Natural killer cell (primary cell): ENCODE measurements at places on chromosomes 7 and 10.

DNA sequence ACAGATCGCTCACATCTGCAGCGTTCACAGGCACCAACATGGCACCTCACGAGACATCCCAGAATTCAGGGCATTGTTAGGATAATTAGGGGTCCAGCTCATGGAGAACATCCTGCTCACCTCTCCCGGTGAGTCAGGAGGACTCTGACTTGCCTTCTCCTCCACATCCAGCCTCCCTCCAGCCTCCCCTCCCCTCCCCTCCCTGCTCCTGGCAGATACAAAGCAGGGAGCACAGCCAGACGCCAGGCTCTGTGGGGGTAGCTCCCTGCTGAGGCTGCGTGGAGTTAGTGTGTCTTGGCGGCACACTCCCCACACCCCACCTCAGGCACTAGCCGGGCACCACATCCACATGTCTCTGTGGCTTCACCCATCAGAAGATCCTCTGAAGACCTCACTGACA lies 320.6 kb downstream of the CXCL12 start:
- DNase-seq: no peak

GRCh38 chr7:142806022-142806356 lies 35.2 kb downstream of the PRSS2 start:
- no peak for DNase-seq

GRCh38 chr7:22252016-22252415 lies 104.9 kb downstream of the RAPGEF5 start:
- DNase-seq: no peak

DNA sequence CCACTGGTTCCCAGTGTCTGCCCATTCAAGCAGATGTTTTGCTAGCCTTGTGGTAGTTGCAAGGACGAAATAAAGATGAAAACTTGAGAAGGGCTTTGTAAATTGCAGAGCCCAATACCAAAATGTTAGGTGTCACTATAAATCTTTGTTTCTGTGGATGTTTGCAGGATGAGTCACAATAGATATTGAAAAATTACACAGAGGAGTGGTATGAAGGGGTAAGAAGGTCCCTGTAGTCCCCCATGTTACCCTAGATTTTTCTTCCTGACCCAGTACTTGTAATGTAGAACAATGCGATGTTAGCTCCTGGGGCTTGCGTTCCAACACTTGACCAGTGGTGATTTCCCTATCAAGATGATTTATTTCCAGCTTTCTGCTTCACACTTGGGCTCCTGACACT lies 102.6 kb upstream of the LYZL1 start:
- DNase-seq: no peak

DNA sequence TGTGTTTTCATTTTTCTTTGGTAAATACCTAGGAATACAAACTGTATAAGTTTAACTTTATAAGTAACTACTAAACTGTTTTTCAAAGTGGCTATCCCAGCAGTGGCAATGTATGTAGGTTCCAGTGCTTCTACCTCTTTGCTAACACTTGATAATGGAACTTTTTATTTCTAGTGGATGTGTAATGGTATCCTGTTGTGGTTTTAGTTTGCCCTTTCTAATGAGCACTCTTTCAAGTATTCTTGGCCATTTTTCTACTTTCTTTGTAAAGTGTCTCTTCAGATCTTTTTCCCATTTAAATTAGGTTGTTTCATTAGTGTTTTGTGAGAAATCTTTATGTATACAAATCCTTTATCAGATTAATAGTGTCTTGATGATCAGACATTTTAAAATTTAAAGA lies 4.6 kb downstream of the KIF20B start:
- DNase-seq: no peak

GRCh38 chr7:8176370-8177081 lies 85.4 kb downstream of the ICA1 start:
- peak; percentile 32 for DNase-seq

DNA sequence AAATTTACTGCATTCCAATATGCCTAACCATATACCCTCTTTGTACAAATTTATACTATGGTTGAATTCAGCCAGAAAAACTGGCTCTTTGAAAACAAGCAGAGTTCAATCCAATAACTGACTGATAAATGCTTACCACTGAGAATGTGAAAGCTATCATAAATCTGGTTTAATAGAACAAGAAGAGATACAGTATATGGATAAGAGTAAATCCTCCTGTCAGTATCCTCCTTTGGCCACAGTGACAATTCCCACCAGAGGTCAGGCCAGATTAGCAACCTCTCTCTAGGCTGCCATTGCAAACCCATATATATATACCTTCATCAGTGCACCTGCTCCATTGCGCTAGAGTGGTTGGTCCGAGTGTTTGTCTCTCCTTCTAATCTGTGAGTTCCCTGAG lies 647.2 kb downstream of the GRM8 start:
- DNase-seq: no peak

- no peak for DNase-seq
Measured at GRCh38 chr10:103490986-103491314, 2.6 kb upstream of the NEURL1 start.

GRCh38 chr10:124616040-124616835 lies 127.9 kb downstream of the FAM53B start:
- peak; percentile 57 for DNase-seq

GRCh38 chr10:17780727-17781126 lies 28.4 kb upstream of the MRC1 start:
- DNase-seq: no peak

DNA sequence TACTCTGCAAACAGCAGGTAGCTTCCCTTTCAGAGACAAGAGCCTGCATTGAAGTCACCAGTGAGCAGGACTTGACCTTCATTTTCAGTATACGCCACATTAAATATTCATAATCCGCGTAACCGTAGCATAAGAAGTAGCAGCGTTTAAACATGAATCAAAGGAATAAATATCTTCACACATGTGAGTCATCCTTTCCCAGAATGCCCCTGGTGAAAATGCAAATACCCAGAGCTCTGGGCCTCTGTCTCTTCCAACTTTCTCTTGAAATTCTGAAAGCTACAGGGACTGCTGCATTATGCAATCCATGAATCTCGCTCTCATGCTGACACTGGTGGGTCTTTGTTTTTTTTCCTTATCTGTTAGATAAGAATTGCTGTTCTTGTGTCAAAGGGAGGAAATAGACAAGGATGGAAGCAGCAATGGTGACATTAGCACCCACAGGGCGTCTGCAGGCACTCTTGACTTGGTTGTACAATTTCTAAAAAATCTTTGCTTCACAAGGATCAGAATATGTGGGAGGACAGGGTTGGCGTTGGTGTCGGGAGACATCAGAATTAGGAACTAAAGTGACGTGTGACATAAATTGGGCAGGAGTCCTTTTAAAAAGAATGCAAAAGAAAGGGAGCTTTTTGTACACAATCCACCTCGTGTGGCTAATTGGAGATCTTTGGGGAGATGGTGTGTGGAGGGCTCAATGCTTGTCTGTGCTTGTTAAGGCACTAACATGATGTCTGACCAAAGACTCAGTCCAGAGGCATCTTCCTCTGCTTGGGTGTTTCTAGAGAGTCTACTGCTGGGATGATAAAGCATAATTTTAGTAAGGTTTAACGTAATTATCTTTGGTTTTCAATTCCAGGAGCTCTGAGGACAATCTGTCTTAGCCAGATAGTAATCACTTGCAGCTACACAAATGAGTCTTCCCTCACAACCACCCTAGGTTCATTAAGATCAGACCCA lies 390.3 kb downstream of the KCNMA1 start:
- no peak for DNase-seq

DNA sequence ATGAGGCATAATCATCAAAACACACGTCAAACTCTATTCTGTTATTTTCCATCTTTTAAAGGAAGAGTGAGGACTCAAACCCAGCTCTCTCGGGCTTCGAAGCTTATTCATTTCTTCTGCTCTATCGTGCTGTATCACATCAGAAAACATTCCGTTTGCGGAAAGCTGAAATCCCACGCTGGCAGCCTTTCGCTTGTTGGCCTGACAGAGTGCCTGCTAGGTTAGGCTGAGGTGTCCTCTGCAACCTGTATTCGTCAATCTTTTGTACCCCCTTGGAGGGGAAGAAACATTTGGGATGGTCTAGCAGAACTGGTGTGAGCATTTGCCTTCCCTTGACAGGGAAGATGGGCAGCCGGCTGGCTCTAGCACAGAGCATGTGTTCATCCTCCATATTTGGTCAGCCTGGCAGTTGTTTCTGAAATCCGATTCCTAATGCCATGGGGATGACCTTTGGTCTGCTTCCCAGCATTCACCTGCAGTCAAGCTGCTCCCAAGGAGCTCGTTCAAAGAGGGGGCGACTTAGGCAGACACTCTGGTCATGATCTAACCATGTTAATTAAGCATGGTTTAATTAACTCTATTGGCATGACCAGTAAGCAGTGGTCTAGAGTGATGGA lies 55.2 kb downstream of the TACC2 start:
- no peak for DNase-seq

DNA sequence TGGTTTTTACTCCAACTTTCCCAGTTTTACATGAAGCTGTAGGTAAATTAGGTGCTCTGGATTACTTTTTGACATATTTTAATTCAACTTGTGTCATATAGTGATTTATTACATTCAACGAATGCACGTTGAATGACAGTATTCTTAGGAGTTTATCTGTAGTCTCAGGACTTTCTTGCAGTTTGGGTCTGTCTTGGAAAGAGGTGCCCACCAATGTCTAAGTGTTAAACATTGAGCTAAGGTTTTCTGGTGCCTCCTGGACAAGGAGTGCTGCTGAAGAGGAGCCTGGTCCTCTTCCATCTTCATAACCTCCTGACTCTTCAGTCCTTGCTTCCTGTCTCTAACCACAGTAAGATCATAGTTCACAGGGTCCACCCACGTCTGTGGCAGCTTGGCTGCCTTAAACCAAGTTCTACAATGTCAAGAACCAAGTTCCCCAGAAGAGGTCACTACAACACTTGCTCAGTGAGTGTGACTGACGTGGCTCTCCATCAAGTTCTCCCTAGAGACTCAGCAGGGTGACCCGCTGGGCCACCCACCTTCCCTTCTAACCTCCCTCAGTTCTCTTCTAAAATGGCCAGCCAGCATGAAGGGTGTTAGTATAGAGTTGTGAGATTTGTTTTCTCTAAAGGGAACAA lies 6.1 kb downstream of the NPY start:
- peak; percentile 62 for DNase-seq

DNA sequence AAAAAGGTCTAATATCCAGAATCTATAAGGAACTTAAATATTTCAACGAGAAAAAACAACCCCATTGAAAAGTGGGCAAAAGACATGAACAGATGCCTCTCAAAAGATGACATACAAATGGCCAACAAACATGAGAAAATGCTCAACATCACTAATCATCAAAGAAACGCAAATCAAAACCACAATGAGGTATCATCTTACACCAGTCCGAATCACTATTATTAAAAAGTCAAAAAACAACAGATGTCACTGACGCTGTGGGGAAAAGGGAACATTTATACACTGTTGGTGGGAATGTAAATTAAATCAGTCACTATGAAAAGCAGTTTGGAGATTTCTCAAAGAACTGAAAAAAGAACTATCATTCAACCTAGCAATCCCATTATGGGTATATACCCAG lies 6.0 kb downstream of the VWDE start:
- DNase-seq: no peak

GRCh38 chr7:98668255-98668654 lies 51.2 kb downstream of the NPTX2 start:
- DNase-seq: no peak

GRCh38 chr10:123151737-123152135 lies 2.5 kb upstream of the BUB3 start:
- DNase-seq: no peak

DNA sequence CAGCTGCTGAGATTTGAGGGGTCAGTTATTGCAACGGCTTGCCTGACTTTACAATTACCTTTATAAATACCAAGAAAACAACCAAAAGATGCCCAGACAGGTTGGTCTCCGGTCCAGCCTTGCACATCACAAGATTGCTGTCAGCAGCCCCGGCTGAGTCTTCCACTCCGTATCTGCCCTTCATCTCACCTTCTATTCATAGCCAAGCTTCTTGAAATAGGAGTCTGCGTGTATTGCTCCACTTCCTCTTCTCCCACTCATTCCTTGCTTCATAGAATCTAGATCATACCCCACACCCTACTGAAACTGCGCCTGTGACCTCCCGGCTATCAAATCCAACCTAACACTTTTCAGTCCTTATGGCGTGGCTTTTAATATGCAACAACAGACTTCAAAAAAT lies 31.1 kb upstream of the USP6NL start:
- DNase-seq: no peak

- DNase-seq: no peak
Measured at GRCh38 chr7:15686295-15686956, at the start of gene MEOX2. Gene MEOX2, minus strand, starts transcription at chr7:15686683. Its CDS starts 281 bp downstream, at chr7:15686402.

GRCh38 chr10:21526188-21526859 lies 842 bp upstream of the SKIDA1 start:
- peak; percentile 28 for DNase-seq

DNA sequence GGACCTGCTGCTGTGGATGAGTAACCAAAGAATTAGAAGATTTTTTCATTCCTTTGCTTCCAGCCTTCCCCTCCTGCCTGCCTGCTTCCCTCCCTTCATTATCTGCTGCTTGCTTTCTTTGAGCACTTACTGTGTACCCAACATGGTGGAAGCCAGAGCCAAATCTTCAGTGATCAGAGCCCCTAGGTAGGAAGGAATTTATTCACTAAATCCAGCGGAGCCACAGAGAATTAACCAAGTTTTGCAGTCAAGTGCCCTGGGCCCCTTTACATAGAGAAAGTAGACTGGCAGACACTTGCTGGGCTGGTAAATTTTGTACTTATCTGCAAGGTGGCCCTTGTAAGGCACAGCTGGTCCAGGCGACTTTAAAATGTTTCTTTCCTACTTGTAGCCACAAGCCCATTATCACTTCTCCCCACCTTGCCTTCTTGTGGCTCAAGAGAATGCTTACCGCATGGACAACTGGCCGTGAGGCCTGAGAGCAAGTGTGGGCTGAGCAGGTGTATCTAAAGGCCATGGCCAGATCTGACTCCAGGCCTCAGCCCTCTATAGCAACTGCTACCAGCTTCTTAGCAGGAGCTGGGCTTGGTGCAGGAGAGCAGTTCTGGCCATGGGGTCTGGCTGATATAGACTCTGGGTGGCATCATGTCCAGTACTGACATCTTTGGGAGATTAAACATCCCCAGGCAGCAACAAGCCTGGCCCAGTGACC lies 11.1 kb downstream of the UNC5B start:
- no peak for DNase-seq
